CD4-positive, alpha-beta T cell treated with Interleukin-4 for 4 hours (primary cell): ENCODE measurements at places on chromosomes 5 and 9.

DNA sequence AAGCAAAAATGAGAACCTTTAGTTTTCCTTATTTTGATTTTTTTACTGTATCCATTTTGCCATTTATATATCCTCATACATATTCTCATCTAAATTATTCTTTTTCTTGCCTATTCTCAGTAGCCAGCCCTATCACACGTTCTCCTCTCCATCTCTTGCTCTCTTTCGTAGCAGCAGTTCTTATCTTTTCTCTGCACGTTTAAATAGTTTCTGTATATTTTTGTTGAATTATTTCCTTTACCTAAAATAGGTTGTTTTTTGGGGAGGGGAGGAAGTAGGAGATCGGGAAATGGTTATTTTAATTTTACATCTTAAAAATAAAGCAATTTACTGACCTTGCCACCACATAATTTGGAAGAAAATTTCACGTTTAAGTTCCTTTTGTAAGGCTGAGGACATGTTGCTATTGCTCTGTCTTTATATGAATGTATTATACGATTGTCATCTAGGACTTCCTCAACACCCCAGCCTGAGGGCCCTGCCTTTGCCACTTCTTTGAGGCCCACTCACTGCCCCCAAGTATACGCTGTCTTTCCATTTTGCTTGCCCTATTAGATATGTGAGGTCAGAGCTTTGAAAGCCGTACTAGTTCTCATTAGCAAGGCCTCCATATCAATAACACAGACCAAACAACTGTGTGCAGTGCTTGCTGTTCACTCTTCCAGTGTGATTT, 140.3 kb downstream of the GNAQ start:
- DNase-seq, result no peak

GRCh38 chr9:8179381-8180053, 379.9 kb upstream of the DMAC1 start:
- no peak for DNase-seq

DNA sequence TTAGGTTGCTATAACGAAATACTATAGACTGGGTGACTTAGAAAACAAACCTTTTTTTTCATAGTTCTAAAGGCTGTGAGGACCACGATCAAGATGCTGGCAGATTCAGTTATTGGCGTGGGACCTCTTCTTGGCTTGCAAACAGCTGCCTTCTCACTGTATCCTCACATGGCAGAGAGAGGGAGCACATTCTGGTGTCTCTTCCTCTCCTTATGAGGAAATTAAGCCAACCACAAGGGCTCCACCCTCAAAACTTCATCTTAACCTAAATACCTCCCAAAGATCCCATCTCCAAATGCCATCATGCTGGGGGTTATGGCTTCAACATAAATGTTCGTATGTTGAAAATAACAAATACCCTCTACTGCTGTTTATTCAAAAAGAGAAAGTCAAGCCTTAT, 197.1 kb downstream of the CEMIP2 start:
- no peak for DNase-seq

DNA sequence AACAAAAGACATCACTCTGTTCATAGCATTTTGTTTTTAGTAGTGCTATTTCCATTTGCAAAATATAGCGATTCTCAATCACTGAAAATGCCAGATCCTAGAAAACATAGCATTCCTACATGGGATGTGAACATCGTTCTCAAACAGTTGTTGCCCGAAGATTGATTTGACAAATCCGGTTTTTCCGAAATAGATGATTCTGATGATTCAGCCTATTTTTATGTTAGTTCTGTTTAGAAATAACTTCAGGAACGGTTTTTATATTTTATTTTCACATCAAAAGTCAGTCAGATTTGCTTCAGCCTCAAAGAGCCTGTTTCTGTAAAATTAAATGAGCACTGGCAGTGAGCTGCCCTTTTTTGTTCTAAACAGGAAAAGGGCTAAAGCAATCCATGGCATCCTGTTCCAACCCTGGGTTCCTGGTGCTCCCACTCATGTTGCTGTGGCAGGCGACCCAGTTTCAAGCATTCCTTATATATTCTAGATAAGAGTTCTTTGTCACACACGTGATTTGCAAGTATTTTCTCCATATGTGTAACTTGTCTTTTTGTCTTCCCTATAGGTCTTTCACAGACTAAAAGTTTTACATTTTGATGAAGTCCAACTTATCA, 14.2 kb upstream of the PSIP1 start:
- DNase-seq, result no peak

- DNase-seq, result no peak
Observed at GRCh38 chr5:140801494-140801841, 611 bp downstream of the PCDHA3 start.

GRCh38 chr9:130156672-130157071, 15.5 kb upstream of the NCS1 start:
- DNase-seq, result no peak

DNA sequence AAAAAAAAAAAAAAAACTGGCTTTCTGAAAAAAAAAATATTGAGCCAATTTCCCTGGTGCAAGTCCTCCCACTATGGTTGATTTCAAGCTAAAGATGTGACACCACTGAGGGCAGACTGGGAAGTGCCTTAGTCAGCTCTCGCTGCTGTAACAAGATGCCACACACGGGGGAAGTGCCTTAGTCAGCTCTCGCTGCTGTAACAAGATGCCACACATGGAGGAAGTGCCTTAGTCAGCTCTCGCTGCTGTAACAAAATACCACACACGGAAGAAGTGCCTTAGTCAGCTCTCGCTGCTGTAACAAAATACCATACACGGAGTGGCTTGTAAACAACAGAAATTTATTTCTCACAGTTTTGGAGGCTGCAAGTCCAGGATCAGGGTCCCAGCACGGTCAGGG, 23.4 kb downstream of the BTNL9 start:
- DNase-seq, result no peak

- no peak for DNase-seq
Observed at GRCh38 chr9:72800328-72800994, 152.4 kb downstream of the ALDH1A1 start.

- DNase-seq, result no peak
Observed at GRCh38 chr9:104740621-104741020, 6.9 kb upstream of the NIPSNAP3A start.

DNA sequence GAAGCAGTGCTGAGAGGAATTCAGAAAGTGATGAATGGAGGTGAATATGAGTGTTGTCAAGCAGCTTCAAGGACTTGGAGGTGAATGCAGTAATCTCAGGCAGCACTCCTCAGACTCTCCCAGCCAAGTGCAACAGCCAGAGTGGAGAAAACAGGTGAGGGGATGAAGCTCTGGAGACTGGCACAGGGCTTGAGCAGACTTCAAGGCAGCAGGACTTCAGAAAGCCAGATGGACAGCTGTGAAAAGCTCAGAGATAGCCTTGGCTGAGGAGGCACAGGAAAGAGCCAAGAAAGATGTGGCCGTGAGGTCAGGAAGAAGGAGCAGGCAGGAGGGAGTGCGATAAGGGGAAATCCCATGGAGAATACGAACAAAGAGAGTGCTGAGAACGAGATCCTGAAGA, 194.9 kb downstream of the FBN2 start:
- DNase-seq, result no peak

- no peak for DNase-seq
Observed at GRCh38 chr9:6506571-6506970, 93.6 kb downstream of the UHRF2 start.

GRCh38 chr9:122244349-122244748, 15.6 kb upstream of the LHX6 start:
- no peak for DNase-seq

- no peak for DNase-seq
Observed at GRCh38 chr5:52945040-52945439, 44.1 kb upstream of the ITGA2 start.

DNA sequence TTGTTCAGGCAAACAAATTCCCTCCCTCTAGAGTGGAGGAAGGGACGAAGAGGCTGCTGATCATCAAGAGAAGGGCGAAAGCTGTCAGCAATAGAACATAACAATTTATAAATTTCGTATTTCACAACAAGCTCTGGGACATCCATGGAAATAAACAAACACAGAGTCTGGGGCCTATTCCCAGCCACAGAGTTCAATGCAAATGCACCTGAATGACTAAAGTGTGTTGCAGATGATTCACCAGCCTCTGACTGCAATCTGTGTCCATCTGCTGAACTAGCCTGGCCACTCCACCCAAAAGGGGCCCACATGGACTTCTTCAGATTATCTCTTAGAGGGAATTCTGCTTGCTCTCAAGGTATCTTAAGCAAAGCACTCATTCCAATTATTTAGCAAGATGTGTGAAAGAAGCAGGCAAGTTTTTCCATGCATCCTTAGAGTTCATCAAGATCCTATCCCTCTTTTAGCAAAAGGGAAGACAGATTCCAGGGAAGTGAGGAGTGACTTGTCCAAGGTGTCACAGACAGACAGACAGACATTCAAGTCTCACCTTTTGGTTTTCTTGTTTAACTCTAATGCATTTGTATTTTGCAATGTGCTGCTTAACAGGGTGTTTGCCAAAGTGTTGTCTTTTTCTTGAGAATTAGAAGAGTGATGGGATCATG, 307.8 kb upstream of the PAPPA start:
- DNase-seq, result no peak

DNA sequence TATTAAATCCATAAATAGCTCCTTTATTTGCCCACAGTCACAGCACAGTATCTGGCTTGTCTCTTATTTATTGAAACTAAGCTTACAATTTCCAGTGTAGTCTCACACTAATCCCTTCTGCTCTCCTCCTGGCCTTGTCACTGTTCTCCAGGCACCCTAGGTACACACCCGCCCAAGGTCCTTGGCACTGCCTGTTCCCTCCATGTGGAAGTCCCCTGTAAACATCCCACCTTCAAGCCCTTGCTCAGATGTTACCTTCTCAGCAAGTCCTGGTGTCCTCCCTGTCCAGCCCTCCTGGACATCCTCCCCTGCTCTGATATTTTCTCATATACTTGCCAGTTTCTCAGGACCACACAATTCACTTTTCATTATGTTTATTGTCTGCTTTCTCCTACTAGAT, 44.2 kb upstream of the CFAP157 start:
- no peak for DNase-seq

DNA sequence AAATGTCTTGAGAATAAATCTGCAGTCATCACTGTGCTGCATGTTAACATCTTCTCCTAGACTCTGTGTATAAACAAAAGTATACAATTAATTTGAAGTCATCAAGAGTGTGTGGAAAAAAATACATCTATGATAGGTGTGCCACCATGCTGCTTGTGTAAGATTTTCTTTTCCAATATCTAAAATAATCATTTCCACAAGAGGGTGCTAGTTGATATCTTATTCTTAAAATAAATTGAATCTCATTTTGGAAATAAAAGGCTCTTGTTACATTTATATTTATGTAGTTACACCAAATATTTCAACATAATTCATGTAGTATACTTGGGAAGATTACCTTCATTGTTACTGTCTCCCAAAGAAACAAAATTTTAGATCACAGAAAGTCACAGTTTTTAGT, 14.1 kb upstream of the MOCS2 start:
- DNase-seq, result no peak

DNA sequence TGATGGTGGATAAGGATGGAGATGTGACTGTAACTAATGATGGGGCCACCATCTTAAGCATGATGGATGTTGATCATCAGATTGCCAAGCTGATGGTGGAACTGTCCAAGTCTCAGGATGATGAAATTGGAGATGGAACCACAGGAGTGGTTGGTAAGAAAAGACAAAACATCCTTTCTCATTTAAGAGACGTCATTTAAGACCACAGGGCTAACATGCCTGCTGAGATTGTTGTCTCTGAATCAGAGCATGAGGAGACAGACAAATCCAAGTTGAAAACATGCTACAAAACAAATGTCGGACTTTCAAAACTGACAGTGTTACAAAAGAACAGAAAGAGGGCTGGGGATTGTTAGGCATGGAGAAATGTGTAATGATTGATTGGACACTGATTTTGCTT, 4.6 kb downstream of the CCT5 start:
- no peak for DNase-seq

DNA sequence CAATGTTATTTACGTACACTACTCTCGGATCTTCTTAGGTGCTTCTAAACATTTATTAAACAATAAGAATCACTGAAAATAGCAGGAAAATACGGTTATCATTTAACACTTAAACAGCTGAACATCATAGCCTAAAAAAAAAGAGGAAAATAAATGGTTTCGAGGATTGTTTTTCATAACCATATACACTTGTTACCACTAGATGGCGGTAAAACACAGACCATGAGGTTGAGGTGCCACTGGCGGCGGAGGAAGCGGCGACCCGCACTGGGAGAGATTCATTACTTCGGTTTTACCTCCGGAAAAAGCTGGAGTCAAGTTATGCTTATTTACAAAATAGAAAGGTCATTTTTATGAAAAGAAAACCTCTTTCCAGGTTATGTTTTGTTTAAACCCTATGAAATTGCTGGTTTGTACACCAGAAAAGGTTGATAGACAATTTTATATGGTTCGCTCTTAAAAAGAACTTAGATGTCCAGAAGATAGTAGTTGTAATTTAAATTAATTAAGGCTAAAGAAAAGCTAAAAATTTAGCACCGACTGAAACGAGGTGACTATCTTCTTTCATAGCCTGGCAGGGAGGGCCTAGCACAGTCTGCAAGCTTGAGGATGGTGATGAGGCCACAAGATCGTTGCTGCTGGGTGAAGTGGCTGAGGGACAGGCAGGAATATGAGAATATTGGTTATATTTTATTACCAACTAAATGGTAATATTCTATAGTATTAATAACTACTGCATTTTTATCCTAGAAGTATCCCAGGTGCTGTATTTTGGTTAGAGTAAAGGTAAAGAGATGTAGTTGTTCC, 605.7 kb downstream of the RAB3C start:
- peak; percentile 74 for DNase-seq

DNA sequence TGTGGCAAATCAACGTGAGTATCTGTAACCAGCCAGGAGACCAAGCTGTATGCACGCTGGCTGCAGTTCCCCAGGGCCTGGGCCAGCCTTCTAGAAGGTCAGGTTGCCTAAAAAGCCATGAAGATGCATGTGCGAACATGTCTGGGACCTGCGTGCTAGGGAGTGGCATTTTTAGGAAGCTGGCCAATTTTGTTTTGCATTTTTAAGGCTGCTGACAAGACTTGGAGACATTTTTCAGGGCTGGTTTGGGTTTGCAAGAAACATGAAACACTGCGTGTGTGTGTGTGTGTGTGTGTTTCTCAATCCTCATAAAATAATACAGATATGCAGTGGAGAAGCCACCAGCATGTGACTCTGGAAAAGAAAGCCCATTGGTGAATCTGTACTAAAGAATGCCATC, 5.1 kb downstream of the TGFBI start:
- no peak for DNase-seq

GRCh38 chr5:114418176-114419066, 56.6 kb downstream of the KCNN2 start:
- DNase-seq, result no peak

- no peak for DNase-seq
Observed at GRCh38 chr9:131323629-131324028, 34.1 kb downstream of the PLPP7 start.

DNA sequence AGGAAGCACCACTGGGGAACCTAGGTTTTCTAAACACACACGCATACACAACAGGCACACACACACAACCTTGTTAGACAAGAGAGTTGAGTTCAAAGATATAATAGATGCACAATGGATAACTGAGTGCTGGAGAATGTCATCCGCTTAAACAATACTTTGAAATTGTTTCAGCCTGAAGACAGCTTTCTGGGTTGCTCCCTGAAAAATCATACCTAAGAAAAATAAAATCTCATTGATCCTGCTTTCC, 126.1 kb downstream of the TMEM161B start:
- no peak for DNase-seq

GRCh38 chr5:156947925-156948324, 15.1 kb downstream of the TIMD4 start:
- DNase-seq, result no peak
